Activated T-helper 2 cell treated with anti-CD3 and anti-CD28 coated beads, Interferon-gamma antibody, Interleukin-2, Interleukin-4, amounts not matched to agents 10 μg/mL and 5 μg/mL and 100 μg/mL, durations not matched to agents 14 hours and 24 hours and 36 hours (primary cell): ENCODE measurements at places on chromosomes 11 and 22. TPM values are rescaled to one million over a fixed set of nuclear protein-coding genes. Genes with fewer than 3 reads are reported as not detected.

The KCNJ11 gene
- total RNA-seq = 0.83 and 0.91 TPM in 2 replicates

The POTEH gene
- total RNA-seq = not detected in 2 replicates

The ART1 gene
- total RNA-seq = not detected in 2 replicates

The SLC22A6 gene
- not detected in 2 replicates for total RNA-seq

The LYVE1 gene
- total RNA-seq = not detected in 2 replicates

The IFTAP gene
- total RNA-seq = 0.75 and 2.2 TPM in 2 replicates

The FGF4 gene
- total RNA-seq = not detected in 2 replicates

The ELMOD1 gene
- total RNA-seq = not detected in 2 replicates

The SNX32 gene
- total RNA-seq = 0.64 and 0.96 TPM in 2 replicates

The GGA1 gene
- 69.3 and 71.2 TPM in 2 replicates for total RNA-seq

The FAM181B gene
- not detected in 2 replicates for total RNA-seq

The JHY gene
- 0.91 and 1.3 TPM in 2 replicates for total RNA-seq

The LMO1 gene
- not detected in 2 replicates for total RNA-seq

The MRGPRX3 gene
- total RNA-seq = not detected in 2 replicates

The GCAT gene
- 24.2 and 25.5 TPM in 2 replicates for total RNA-seq

The FOSL1 gene
- total RNA-seq = 24.0 and 25.9 TPM in 2 replicates

The CHADL gene
- 0.11 and 0.62 TPM in 2 replicates for total RNA-seq

The BAIAP2L2 gene
- 0.09 and 0.34 TPM in 2 replicates for total RNA-seq

The ADORA2A gene
- total RNA-seq = 20.2 and 23.8 TPM in 2 replicates

The IGLL5 gene
- not detected in 2 replicates for total RNA-seq

The TREH gene
- total RNA-seq = not detected in 2 replicates

The ABTB2 gene
- 32.9 and 33.1 TPM in 2 replicates for total RNA-seq

The NOX4 gene
- total RNA-seq = not detected in 2 replicates

The UBQLNL gene
- 0.09 TPM in 1 of 2 replicates, not detected in the other for total RNA-seq

The ANO5 gene
- total RNA-seq = not detected in 2 replicates

The OR51I1 gene
- not detected in 2 replicates for total RNA-seq

The SLC25A18 gene
- not detected in 2 replicates for total RNA-seq
